ENCODE measurements at places on chromosomes 11 and 22. TPM values are rescaled to one million over a fixed set of nuclear protein-coding genes. Genes with fewer than 3 reads are reported as not detected.

The GGT1 gene
- 6.5 TPM for total RNA-seq

The ZDHHC5 gene
- total RNA-seq: 65.0 TPM

The RAD9A gene
- 14.1 TPM for total RNA-seq

The FOLH1 gene
- not detected for total RNA-seq

The SERHL2 gene
- total RNA-seq: not detected

The INSC gene
- not detected for total RNA-seq

The CCDC34 gene
- 0.89 TPM for total RNA-seq

The LRRC4C gene
- total RNA-seq: not detected

The KCNJ4 gene
- not detected for total RNA-seq

The RAB36 gene
- total RNA-seq: 0.52 TPM

The SYT8 gene
- not detected for total RNA-seq

The WBP2NL gene
- total RNA-seq: 0.60 TPM

The TRIM5 gene
- total RNA-seq: 6.0 TPM

The OR4D11 gene
- not detected for total RNA-seq

The RAPSN gene
- total RNA-seq: 0.84 TPM

The C11orf24 gene
- total RNA-seq: 6.5 TPM

The LRRC74B gene
- total RNA-seq: not detected

The PDGFB gene
- total RNA-seq: 1.8 TPM

The PNPLA3 gene
- not detected for total RNA-seq

The MMP8 gene
- total RNA-seq: not detected

The NXPE4 gene
- total RNA-seq: not detected

The RTN4R gene
- total RNA-seq: 1.2 TPM

The SVIP gene
- 72.4 TPM for total RNA-seq

The C22orf23 gene
- 0.43 TPM for total RNA-seq

The KRTAP5-4 gene
- total RNA-seq: not detected

The C11orf21 gene
- 38.2 TPM for total RNA-seq

The TPBGL gene
- total RNA-seq: 0.31 TPM

The MOGAT2 gene
- not detected for total RNA-seq

The P4HA3 gene
- total RNA-seq: not detected
